ENCODE measurements at places on chromosomes 1 and 21.
A peak's percentile ranks its signal among the peaks of the same experiment; 100 is the strongest.

- H3K4me3 ChIP-seq = no peak within 1 kb of the TSS
- no peaks in the 10 kb centered on the region for H3K27me3 ChIP-seq
- H3K36me3 ChIP-seq = no peaks in the 10 kb centered on the region
- no peak for DNase-seq
- H3K27ac ChIP-seq = no peak within 1 kb of the TSS
These were observed at the start of gene OR10K1 for GRCh38 chr1:158461534-158461933. OR10K1 (plus strand) TSS chr1:158461834; CDS start chr1:158465562, 3,728 bp downstream.

DNA sequence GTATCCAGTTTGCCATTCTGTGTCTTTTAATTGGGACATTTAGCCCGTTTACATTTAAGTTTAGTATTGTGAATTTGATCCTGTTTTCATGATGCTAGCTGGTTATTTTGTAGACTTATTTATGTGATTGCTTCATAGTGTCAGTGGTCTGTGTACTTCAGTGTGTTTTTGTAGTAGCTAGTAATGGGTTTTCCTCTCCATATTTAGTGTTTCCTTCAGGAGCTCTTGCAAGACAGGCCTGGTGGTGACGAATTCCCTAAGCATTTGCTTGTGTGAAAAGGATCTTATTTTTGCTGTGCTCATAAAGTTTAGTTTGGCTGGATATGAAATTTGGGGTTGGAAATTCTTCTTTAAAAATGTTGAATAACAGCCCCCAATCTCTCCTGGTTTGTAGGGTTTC is 69.2 kb upstream of the PDC start:
- H3K27me3 ChIP-seq = no peaks in the 10 kb centered on the region
- H3K4me3 ChIP-seq = no peak overlapping the region
- peak overlapping the region; percentile 64 for H3K27ac ChIP-seq
- H3K36me3 ChIP-seq = no peaks in the 10 kb centered on the region
- H3K4me1 ChIP-seq = peaks cover 20% of the 10 kb centered on the region

DNA sequence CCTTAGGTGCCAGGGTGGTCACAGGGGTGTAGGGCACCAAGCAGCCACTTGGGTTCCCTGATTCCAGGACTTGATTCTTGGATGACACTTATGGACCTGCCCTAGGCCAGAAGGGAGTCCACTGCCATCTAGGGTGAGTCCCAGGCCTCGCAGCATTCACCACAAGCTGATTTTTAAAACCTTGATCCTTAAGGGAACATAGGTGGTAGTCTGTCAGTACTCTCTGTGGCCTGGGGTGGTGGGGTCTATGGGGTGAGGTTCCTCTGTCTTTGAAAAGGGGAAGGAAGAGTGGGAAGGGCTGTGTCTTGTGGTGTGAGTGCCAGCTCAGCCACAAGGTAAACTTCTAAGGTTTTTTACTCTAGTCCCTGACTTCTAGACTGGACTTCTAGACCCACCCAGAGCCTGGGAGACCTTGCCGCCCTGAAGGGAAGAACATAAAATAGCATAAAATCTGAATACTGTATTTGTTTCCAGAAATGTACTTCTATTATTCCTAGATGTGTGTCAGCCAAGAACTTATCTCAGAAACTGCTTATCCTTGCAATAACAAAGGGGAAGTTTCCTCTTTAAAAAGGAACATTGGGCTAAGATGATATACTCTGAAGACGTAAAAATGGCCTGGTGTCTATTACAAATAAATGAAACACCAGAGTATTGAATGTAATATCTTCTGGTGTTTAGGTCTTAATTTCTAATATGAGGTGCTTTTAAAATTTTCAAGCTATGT is 757.3 kb downstream of the LTN1 start:
- H3K4me1 ChIP-seq = peaks cover 17% of the 10 kb centered on the region
- no peaks in the 10 kb centered on the region for H3K27me3 ChIP-seq
- no peak overlapping the region for H3K4me3 ChIP-seq

GRCh38 chr1:193574913-193575312 is 388.5 kb upstream of the B3GALT2 start:
- H3K27me3 ChIP-seq = no peaks in the 10 kb centered on the region
- no peaks in the 10 kb centered on the region for H3K4me1 ChIP-seq
- no peaks in the 10 kb centered on the region for H3K36me3 ChIP-seq
- H3K4me3 ChIP-seq = no peak overlapping the region
- no peak for DNase-seq
- H3K27ac ChIP-seq = no peak overlapping the region

- H3K27ac ChIP-seq = no peak overlapping the region
- no peaks in the 10 kb centered on the region for H3K4me1 ChIP-seq
- no peak overlapping the region for H3K4me3 ChIP-seq
- no peaks in the 10 kb centered on the region for H3K36me3 ChIP-seq
- H3K27me3 ChIP-seq = no peaks in the 10 kb centered on the region
These were observed 380.6 kb downstream of the SIPA1L2 start for GRCh38 chr1:232249339-232249738.

DNA sequence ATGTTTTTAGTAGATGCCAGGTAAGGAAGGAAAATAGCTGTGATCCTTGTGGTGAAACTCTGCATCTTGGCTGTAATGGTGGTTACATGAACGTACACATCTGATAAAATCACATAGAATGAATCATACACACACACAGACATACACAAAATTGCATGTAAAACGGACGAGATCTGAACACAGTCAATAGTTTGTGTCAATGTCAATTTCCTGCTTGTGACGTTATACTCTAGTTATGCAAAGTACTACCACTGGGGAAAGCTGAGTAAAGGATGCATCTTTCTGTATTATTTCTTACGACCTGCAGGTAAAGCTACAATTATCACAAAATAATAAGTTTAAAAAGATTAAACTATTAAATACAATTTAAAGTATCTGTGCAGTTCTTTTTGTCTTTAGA is 493.7 kb upstream of the ZP4 start:
- no peaks in the 10 kb centered on the region for H3K36me3 ChIP-seq
- no peak overlapping the region for H3K4me3 ChIP-seq
- no peak overlapping the region for H3K27ac ChIP-seq
- H3K27me3 ChIP-seq = no peaks in the 10 kb centered on the region
- no peaks in the 10 kb centered on the region for H3K4me1 ChIP-seq
- no peak for DNase-seq

GRCh38 chr21:15249285-15249993 is 184.6 kb upstream of the NRIP1 start:
- H3K4me3 ChIP-seq = no peak overlapping the region
- H3K36me3 ChIP-seq = no peaks in the 10 kb centered on the region
- DNase-seq = no peak

GRCh38 chr1:64857347-64857746 is 109.0 kb downstream of the JAK1 start:
- no peaks in the 10 kb centered on the region for H3K27me3 ChIP-seq
- no peaks in the 10 kb centered on the region for H3K4me1 ChIP-seq
- DNase-seq = no peak
- peaks cover 64% of the 10 kb centered on the region for H3K36me3 ChIP-seq

- H3K4me3 ChIP-seq = no peak overlapping the region
- H3K27ac ChIP-seq = no peak overlapping the region
- H3K27me3 ChIP-seq = peaks cover 45% of the 10 kb centered on the region
- no peaks in the 10 kb centered on the region for H3K4me1 ChIP-seq
- no peak for DNase-seq
- H3K36me3 ChIP-seq = no peaks in the 10 kb centered on the region
These were observed 122.5 kb upstream of the KCNJ15 start for GRCh38 chr21:38134084-38134873.

DNA sequence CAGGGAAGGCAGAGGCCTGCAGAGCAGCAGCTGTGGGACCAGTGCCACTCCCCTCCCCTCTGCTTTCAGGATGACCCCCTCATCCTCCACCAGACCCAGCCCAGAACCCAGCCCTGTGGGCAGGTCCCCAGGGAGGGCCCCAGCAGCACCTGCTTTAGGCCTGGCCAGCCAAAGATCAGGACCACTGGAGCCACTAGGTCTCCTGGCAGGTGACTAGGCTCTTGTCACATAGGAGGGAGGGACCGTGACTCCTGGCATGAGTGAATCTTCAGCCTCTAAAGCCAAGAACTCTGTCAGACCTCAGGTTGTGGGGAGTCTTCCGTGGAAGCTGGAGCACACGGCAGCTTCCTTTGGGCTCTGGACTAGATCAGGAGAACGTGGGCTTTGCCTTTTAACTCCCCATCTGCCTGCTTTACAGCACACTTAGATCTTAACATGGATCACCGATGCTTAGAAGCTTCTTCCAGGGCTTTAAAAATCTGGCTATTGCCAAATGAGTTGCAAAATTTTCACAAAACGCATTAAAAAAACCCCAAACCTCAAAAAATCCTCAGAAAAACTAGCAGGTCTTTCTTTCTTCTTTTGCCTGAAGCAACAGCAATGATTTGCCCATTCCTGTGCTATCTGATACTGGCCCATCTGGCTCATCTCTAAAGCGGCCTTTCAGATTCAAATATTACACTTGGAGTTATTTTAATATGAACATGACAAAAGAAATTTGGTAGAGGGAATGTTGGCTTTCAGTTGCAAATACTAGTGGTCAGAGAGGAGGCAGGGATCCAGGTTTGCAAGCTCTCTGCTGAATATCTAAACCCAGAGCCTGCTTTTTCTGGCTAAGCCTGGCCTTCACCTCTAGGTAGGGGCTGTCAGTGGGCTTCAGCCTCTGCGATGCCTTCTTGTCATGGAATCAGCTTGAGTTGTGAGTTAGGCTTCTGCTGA is 235.2 kb downstream of the SDCCAG8 start:
- H3K36me3 ChIP-seq = peaks cover 3% of the 10 kb centered on the region
- peak; percentile 94 for DNase-seq
- no peaks in the 10 kb centered on the region for H3K27me3 ChIP-seq
- H3K4me3 ChIP-seq = no peak overlapping the region
- H3K4me1 ChIP-seq = peaks cover 25% of the 10 kb centered on the region

DNA sequence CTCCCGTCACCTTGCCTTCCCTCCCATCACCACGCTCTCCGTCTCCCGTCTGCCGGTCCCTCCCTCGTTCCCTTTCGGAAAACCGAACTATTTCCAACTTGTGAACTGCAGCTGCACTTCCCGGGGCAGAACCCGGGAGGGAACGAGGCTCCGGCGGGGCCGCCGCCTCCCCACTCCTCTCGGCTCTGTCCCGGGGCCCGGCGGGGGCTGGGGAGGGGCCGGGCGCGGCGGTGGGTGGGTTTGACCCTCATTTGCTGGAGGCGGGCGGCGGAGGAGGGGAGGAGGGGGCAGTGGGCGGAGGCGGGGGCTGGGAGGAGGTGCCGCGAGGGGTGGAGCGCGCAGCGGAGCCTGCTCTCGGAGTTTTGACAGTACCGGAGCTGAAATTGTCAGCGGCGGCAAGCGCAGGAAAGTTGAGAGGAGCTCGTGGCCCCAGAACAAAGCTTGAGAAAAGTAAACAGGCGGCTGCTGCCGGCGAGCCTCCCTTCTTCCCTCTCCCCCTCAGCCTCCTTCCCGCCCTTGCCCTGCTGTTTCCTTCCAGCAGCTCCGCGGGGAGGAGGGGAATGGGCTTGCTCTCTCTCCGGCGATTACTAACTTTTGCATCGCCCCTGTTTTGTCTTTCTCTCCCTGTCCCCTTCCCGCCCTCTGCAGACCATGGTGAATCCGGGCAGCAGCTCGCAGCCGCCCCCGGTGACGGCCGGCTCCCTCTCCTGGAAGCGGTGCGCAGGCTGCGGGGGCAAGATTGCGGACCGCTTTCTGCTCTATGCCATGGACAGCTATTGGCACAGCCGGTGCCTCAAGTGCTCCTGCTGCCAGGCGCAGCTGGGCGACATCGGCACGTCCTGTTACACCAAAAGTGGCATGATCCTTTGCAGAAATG is 2.9 kb downstream of the LMO4 start:
- DNase-seq = peak; percentile 93
- peak overlapping the region; percentile 89 for H3K4me3 ChIP-seq
- peaks cover 48% of the 10 kb centered on the region for H3K4me1 ChIP-seq
- peak overlapping the region; percentile 61 for H3K27ac ChIP-seq

DNA sequence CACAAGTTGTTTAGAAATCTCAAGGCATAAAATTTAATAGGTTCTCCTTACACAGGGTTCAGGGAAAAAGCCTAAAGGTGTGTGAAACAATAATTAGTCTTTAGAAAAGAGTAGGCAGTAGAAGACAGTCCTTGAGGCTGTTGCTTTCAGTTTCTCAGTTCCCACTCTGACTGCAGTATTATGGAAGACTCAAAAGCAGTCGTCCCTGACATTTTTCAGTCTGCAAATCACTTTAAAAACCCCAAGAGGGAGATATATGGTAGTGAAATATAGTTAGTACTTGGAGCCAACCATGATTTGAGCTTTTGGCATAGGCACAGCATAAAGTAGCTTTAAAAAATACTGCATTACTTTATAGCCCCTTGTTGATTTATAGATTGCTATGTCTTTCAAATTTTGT is 299.7 kb downstream of the OLFM3 start:
- H3K4me1 ChIP-seq = no peaks in the 10 kb centered on the region
- no peaks in the 10 kb centered on the region for H3K27me3 ChIP-seq

GRCh38 chr1:230130172-230130944 is 63.3 kb downstream of the GALNT2 start:
- H3K27ac ChIP-seq = no peak overlapping the region
- peaks cover 8% of the 10 kb centered on the region for H3K4me1 ChIP-seq
- no peak overlapping the region for H3K4me3 ChIP-seq
- no peak for DNase-seq

DNA sequence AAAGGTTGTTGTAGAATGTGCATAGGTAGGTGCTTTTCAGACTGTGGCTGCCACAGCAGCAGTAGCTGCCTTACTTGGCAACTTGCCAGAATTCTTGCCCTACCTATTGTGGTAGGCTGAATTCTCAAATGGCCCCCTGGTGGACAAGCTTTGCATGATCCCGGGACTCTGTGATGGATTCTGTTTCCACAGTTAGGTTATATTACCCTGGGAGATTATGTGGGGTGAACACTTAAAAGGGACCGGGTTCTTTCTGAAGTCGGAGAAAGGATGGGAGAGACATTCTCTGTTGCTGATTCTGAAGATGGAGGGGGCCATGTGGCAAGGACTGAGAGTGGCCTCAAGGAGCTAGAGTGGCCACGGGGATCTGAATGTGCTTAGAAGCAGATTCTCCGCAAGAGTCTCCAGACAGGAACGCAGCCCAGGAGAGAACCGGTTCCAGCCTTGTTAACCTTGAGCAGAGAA is 32.1 kb upstream of the KCNE1 start:
- peak; percentile 57 for DNase-seq
- H3K36me3 ChIP-seq = no peaks in the 10 kb centered on the region
- H3K4me3 ChIP-seq = no peak overlapping the region
- no peaks in the 10 kb centered on the region for H3K27me3 ChIP-seq
- H3K4me1 ChIP-seq = peaks cover 30% of the 10 kb centered on the region

DNA sequence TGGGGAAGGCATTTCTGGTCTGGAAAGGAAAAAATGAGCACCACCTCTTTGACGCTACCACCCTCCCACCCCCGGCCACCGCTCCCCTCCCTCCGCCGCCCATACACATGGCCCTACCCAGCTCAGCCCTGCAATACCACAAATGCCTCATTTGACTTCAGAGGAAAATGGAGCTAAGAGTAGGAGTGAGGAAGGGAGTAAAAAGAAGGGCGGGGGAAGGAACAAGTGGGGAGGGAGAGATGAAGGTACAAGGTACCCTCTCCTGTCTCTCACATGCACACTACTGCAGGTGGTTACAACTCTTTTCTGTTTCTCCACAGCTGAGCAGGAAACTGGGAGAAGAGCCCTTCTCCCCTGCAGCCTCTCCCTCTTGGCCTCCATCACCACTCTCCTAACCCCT is 7.1 kb downstream of the SYT2 start:
- H3K27me3 ChIP-seq = peaks cover 76% of the 10 kb centered on the region
- H3K36me3 ChIP-seq = no peaks in the 10 kb centered on the region
- DNase-seq = no peak
- H3K4me1 ChIP-seq = no peaks in the 10 kb centered on the region

Measured in osteoblast (primary cell).